Astrocyte (in vitro differentiated cells and primary cell): ENCODE measurements at places on chromosomes 6 and 20. TPM values are rescaled to one million over a fixed set of nuclear protein-coding genes. Genes with fewer than 3 reads are reported as not detected.

GRCh38 chr20:32918751-32919150 lies 60.0 kb downstream of the EFCAB8 start:
- no peak for DNase-seq

GRCh38 chr6:69883551-69883950 lies 17.2 kb downstream of the COL19A1 start:
- DNase-seq: no peak

DNA sequence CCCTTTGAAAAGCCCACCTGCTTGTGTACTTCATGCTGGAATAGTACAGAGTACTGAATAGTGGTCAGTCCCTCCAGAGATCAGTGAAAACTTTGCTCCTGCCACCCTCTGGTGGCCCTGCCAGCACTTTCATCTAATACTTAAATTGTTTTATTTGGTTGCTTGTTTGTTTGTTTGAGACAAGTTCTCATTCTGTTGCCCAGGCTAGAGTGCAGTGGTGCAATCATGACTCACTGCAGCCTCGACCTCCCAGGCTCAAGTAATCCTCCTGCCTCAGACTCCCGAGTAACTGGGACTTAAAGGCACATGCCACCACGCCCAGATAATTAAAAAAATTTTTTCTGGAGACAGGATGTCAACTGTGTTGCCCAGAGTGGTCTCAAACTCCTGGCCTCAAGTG lies 9.1 kb downstream of the FAM83D start:
- no peak for DNase-seq

DNA sequence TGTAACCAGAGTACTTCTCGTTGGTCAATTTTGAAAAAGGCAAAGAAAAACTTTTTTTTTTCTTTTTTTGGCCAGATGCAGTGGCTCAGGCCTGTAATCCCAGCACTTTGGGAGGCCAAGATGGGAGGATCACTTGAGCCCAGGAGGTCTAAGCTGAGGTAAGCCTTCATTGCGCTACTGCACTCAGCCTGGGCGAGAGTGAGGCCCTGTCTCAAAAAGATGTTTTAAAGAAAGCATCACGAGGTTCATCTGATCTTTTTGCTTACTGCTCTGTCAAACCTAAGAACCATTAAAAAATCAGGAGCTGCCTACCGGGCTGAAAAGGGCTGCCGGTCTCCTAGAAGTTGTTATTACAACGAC lies 607 bp downstream of the LYRM2 start:
- no peak for DNase-seq

GRCh38 chr6:1538810-1539478 lies 70.8 kb upstream of the FOXC1 start:
- DNase-seq: no peak

- DNase-seq: peak; percentile 52
These were observed 34.3 kb downstream of the SNX5 start for GRCh38 chr20:17934141-17934862.

- DNase-seq: peak; percentile 59
These were observed 75.5 kb downstream of the ANKS1A start for GRCh38 chr6:34964564-34964963.

DNA sequence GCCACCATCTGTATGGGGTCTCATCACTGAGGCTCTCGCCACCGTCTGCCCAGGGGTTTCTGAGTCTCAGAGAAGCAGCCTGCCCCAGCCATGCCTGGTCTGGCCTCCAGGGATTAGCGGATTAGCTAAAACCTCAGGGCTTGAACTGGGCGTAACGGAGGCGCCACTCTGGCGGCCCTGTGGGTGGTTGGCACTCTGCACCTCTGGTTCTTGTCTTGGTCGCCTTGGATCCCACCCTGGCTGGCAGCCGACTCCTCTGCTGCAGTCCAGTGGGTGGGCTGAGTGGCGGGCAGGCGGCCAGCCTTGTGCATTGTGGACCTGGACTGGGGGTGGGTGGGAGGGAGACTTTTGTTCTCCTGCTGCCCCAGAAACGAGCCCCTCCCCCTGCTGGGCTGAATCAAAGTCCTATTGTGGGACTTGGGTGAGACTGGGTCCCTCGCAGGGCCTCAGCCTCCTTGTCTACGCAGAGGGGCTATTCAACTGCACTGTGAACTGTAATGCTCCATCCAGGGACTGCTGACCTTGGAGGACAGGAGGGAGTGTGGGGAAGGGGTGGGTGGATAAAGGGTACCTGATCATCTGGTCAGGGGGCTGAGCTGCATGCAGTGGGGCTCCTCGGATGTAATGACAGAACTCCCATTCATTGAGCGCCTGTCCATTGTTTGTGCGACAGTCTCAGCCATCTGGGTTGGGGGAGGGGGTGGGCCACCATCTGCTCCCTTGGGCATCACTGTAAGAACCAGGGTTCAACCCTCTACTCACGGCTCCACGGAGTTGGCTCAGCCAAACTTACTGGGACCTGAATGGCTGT lies 23.9 kb downstream of the SUN5 start:
- no peak for DNase-seq

- DNase-seq: peak; percentile 72
These were observed 48.2 kb downstream of the GMDS start for GRCh38 chr6:2197177-2197671.

DNA sequence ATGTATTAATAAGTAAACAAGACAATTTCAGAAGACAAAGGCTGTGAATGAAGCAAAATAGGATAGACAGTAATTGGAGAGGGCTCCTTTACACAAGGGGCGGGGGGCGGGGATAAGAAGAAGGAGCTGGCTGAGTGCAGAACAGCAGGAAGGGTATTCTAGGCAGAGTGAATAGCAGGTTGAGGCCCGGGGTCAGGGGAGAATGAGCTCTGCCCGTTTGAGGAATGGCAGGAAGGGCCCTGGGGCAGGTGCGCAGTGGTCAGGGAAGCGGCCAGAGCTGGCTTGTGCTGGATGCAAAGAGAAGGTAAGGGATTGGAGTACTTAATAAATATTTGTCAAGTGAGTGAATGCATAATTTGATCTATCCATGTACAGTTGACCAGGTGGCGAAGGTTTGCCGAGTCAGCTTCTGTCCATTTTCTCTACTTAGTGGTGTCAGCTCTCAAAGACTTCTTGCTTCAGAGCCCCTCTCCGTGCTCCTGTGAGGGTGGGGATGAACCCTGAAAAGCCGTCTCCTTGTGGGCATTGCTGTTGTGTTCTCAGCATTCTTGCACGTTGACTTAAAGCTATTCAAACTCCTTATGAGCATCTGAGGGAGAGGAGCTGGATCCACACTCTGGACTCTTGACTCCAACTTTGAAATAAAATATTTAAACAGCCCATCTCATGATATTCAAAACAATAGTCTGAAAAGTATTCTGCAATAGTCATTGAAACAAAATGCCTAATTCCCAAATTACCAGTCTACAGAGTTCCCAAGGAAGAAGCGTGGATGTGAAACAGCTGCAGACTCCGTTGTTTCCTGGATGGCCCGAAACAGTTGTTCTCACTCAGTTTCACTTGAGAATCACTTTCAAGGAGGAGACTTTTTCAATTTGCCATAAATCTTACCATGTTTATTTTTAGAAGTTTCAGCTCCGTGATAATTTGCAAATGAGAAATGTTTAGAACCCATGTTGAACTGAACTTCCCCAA lies 105.1 kb downstream of the EDN3 start:
- DNase-seq: no peak

- DNase-seq: no peak
These were observed 160.8 kb downstream of the CDC5L start for GRCh38 chr6:44548319-44548718.

DNA sequence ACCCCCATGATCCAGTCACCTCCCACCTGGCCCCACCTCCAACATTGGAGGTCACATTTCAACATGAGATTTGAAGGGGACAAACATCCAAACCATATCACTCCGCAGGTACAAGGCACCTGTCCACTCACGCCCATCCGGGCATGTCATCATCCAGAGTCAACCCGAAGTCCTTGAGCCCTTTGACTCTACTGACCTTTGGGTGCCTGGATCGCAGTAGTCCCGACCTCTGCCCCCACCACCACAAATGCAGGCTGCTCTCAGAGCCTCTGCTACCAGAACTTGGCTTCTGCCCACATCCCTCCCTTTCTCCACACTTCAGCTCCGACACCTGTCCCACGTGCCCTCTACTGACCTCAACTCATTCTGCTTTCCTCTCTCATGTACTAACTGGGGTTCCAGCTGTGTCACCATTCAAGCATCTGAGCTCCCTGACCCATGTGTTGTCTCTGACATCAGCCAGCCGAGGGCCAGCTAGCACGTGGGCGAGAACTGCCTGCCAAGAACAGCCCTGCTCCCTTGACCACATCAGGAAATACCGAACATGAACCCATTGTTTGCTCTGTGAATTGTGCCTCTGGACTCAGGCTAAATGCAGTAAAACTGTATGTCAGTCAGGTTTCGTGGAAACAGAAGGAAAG lies 498.3 kb upstream of the SULF2 start:
- peak; percentile 99 for DNase-seq

- peak; percentile 18 for DNase-seq
These were observed 454 bp downstream of the L3MBTL3 start for GRCh38 chr6:130018744-130019325.

- peak; percentile 22 for DNase-seq
These were observed at the start of gene C6orf62 for GRCh38 chr6:24719125-24719971. Gene C6orf62, minus strand, starts transcription at chr6:24719154. Its CDS starts 486 bp downstream, at chr6:24718668.

- DNase-seq: peak; percentile 45
These were observed 88.2 kb downstream of the COL12A1 start for GRCh38 chr6:75117701-75118100.

GRCh38 chr20:57076152-57076652 lies 190.2 kb downstream of the BMP7 start:
- DNase-seq: peak; percentile 80

GRCh38 chr6:27720607-27721580 lies 191.3 kb downstream of the OR2B2 start:
- peak; percentile 39 for DNase-seq

DNA sequence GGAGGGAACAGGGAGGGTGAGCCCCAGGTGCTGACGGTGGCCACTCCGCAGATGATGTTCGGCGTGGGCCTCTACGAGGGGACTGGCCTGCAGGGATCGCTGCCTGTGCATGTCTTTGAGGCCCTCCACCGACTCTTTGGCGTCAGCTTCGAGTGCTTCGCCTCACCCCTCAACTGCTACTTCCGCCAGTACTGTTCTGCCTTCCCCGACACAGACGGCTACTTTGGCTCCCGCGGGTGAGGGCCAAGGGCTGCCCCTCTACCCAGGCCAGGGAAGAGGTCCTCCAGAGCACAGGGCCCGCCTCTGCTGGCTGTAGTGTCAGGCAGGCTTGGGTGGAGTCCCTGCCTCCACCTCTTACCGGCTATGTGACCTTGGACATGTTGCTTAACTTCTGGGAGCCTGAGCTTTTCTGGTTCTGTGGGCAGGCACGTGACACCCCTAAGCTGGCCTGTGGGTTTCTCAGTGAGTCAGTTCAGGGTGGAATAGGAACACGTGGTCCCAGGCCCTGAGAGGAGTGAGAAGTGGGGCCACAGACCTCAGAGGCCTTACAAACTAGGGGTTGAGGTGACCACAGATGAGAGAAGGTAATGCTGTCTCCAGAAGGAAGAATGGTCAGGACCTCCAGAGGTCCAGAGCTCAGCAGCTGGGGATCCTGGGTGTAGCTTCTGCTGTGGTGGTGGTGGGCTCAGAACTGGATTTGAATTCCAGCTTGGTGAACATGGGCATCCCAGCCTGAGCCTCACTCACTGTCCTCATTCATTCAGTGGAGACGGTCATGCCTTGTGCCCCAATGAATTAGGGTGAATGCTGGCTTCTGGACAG lies 11.9 kb downstream of the PCIF1 start:
- peak; percentile 23 for DNase-seq

- no peak for DNase-seq
These were observed 28.5 kb downstream of the SLX4IP start for GRCh38 chr20:10463622-10464021.

DNA sequence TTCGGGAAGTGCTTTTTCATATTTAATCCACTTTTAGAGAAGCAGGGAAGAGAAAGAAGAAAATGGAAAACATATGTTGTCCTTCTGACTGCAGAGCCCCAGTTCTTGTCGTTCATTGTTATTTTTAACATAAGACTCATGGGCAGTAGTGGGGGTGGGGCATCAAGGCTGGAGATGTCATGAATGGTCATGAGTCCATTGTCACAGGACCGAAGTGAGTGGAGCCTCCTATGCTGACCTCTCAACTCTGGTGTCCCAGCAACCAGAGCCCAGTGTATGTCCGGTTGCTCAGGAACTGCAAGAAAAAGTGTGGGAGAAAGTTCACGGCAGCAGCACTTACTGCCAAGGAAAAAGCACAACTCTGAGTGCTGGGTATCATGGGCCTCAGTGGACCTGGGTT lies 108.6 kb downstream of the BANF2 start:
- no peak for DNase-seq

GRCh38 chr6:142846459-142846831 lies 98.5 kb downstream of the HIVEP2 start:
- peak; percentile 44 for DNase-seq

GRCh38 chr20:31662372-31662854 lies 24.7 kb downstream of the COX4I2 start:
- DNase-seq: no peak

DNA sequence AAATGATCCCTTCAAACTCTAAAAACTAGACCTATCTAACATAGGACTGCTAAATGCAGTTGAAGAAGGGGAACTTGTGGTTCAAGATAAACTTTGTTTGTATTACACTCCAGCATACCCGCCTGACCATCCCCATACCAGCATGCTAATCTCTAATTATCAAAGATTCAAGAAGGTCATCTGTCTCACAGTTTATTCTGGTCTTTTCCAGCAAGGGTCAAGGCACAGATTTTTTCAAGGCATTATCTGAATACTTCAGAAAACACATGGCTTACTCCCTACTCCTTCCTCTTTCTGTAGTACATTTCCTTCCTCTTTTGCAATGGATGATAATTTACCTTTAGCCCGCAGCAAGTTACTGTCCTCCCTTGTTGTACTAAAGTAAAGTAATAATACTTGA lies 174.1 kb downstream of the PKHD1 start:
- no peak for DNase-seq

Gene SIM1
- total RNA-seq: not detected in 2 replicates

Gene BCL2L1
- 103 and 149 TPM in 2 replicates for total RNA-seq

Gene SMLR1
- not detected in 2 replicates for total RNA-seq

Gene TCEA2
- total RNA-seq: 52.4 and 53.1 TPM in 2 replicates

Gene DEFB114
- not detected in 2 replicates for total RNA-seq

Gene SGK2
- total RNA-seq: 0.64 and 1.0 TPM in 2 replicates

Gene RAB44
- 0.14 and 0.16 TPM in 2 replicates for total RNA-seq

Gene ISM1
- 0.50 and 0.98 TPM in 2 replicates for total RNA-seq

Gene FERMT1
- 8.4 and 10.9 TPM in 2 replicates for total RNA-seq

Gene EDN1
- total RNA-seq: 54.8 and 64.4 TPM in 2 replicates

Gene SLC22A2
- total RNA-seq: not detected in 2 replicates

Gene COX4I2
- total RNA-seq: not detected in 2 replicates

Gene DNMT3B
- total RNA-seq: 5.0 and 5.6 TPM in 2 replicates

Gene ANGPT4
- total RNA-seq: 0.05 and 0.12 TPM in 2 replicates

Gene CD93
- total RNA-seq: 0.02 TPM in 1 of 2 replicates, not detected in the other

Gene VARS2
- 19.8 and 21.6 TPM in 2 replicates for total RNA-seq

Gene TBX18
- 12.2 and 12.5 TPM in 2 replicates for total RNA-seq

Gene CD164
- 345 and 359 TPM in 2 replicates for total RNA-seq

Gene SIGLEC1
- not detected in 2 replicates for total RNA-seq

Gene HLA-DRB5
- total RNA-seq: not detected in 2 replicates
